Regular cardiac myocyte (primary cell): ENCODE measurements at places on chromosomes 7 and 10. TPM values are rescaled to one million over a fixed set of nuclear protein-coding genes. Genes with fewer than 3 reads are reported as not detected.

Gene AFAP1L2
- 0.19 and 1.4 TPM in 2 replicates for total RNA-seq

Gene SLF2
- 35.3 and 42.6 TPM in 2 replicates for total RNA-seq

Gene CPA4
- total RNA-seq, result 24.3 and 61.4 TPM in 2 replicates

Gene AGR2
- not detected in 2 replicates for total RNA-seq

Gene ZPBP
- not detected in 2 replicates for total RNA-seq

Gene GHRHR
- total RNA-seq, result not detected in 2 replicates

Gene TFPI2
- 417 and 931 TPM in 2 replicates for total RNA-seq

Gene NODAL
- not detected in 2 replicates for total RNA-seq

Gene DPP6
- not detected in 2 replicates for total RNA-seq

Gene PNLIPRP1
- total RNA-seq, result not detected in 2 replicates

Gene CLCN1
- not detected in 2 replicates for total RNA-seq

Gene TUBAL3
- under 0.01 TPM in 1 of 2 replicates, not detected in the other for total RNA-seq

Gene TRIM74
- 0.19 TPM in 1 of 2 replicates, not detected in the other for total RNA-seq

Gene TCAF2
- 6.5 and 7.1 TPM in 2 replicates for total RNA-seq

Gene PAPSS2
- 178 and 229 TPM in 2 replicates for total RNA-seq

Gene PIK3CG
- 0.19 and 1.1 TPM in 2 replicates for total RNA-seq

Gene CUX1
- total RNA-seq, result 29.7 and 62.9 TPM in 2 replicates

Gene UCN3
- total RNA-seq, result not detected in 2 replicates

Gene BUD23
- 49.0 and 98.9 TPM in 2 replicates for total RNA-seq

Gene SUFU
- 2.3 and 2.5 TPM in 2 replicates for total RNA-seq

Gene COX19
- total RNA-seq, result 6.5 and 10.4 TPM in 2 replicates

Gene GRID1
- total RNA-seq, result not detected in 2 replicates

Gene TEX36
- total RNA-seq, result not detected in 2 replicates

Gene PKD1L1
- total RNA-seq, result 0.19 and 0.28 TPM in 2 replicates

Gene OGDHL
- total RNA-seq, result 0.28 and 0.38 TPM in 2 replicates

Gene CARD11
- total RNA-seq, result 0.28 and 0.38 TPM in 2 replicates

Gene HTR5A
- not detected in 2 replicates for total RNA-seq

Gene VIPR2
- total RNA-seq, result 0.28 TPM in 1 of 2 replicates, not detected in the other

Gene ELN
- total RNA-seq, result 6.2 and 6.9 TPM in 2 replicates
